Stimulated activated CD8-positive, alpha-beta memory T cell treated with anti-CD3 and anti-CD28 coated beads, Interleukin-7, amount 100 ng/mL, for 4 hours (primary cell): ENCODE measurements at places on chromosomes 12 and 14.
A peak's percentile ranks its signal among the peaks of the same experiment; 100 is the strongest.

- DNase-seq, result peak; percentile 2
These were observed 35.7 kb upstream of the ATP2A2 start for GRCh38 chr12:110245369-110245772.

DNA sequence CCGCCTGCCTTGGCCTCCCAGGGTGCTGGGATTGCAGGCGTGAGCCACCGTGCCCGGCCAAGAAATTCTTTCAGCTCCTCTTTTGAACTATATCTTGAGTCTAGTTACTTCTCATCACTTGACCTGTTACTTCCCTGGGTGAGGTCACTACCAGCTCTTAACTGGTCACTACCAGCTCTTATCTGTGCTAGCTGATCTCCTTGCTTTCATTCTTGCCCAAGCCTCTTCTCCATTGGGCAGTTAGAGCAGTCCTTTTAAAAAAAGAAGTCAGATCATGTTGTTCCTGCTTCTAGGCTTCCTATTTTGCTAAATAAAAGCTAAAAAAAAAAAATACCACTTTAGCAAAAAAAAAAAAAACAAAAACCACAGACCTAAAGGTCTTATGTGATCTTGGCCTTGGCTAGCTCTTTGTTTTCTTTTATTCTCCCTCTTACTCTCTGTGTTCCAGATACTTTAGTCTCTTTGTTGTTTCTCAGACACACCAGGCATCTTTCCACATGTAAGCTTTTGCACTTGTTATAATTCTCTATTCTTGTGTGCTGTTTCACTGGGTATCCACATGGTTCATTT is 63.5 kb downstream of the RAD51B start:
- DNase-seq, result no peak

DNA sequence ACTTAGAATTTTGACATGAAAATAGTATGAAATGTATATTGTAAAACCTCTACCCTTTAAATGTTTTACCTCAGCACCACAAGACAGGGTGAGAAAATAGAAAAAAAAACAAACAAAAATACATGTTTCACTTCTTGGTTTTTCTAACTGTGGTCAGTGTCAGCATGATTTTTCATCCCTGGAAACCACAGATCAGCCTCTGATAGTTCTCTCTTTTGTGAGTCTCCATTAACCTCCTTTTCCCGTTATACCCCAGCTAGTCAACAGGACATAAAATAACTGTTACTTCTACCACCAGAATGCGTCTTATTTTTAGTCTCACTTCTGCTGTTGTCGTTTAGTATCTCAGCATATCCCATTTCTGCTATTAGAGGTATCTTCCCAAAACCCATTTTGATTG is 48.3 kb upstream of the KCNMB4 start:
- DNase-seq, result no peak

DNA sequence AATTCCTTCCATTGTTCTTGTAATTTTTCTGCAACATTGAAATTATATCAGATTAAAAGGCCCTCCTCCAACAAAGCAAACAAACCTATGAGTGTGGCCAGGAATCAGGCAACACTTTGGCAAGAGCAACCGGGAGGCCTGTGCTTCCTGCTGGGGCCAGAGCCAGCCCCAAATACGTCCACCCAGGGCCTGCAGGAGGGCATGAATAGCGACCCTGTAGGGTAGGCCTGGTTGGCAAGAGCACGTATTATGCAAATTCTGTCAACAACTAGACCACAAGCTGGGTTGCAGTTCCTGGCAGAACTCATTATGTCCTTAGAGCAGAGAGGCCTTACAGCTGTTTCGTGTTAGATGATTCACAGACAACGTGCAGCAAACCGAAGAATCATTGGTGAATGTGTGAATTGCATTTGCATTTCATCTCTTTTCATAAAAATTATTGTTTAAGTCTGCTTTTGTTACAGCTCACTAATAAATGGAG is 26.9 kb upstream of the LGALS3 start:
- no peak for DNase-seq

- no peak for DNase-seq
These were observed 452.6 kb downstream of the PCNX1 start for GRCh38 chr14:71359823-71360222.

DNA sequence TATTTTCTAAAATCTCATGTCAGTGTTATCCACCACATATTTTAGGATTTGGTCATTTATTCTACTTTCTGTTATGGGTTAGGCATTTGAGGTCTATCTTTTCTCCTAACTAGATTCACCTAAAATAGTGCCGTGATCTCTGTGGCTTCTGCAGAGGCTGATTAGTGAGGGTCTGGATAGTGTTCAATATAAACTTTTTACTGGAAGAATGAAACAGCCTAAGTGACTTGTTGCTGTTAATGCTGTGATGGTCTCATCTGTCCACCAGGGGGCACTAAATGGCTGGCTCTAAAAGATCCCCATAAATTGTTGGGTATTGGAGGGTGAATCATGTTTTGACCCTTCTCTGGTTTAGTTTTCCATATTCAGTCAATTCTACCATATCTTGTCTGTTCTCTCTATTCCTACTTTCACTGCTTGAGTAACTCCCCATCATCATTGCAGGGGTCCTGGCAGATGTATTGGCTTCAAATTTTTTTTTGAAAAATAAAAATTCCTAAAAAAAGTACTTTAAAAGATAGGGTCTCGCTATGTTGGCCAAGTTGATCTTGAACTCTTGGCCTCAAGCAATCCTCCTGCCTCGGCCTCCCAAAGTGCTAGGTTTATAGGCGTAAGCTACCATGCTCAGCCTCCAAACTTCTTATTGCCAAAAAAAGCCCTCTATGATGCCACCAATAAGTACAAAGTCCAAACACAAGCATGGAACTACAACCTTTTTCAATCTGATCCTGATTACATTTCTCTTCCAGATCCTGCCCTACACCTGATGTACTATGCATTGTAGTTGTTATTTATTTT is 6.9 kb downstream of the PABPN1 start:
- peak; percentile 66 for DNase-seq

GRCh38 chr12:113273053-113273725 is 51.9 kb downstream of the TPCN1 start:
- no peak for DNase-seq
